ENCODE measurements at places on chromosomes 5 and 9. TPM values are rescaled to one million over a fixed set of nuclear protein-coding genes. Genes with fewer than 3 reads are reported as not detected.

- H3K27ac ChIP-seq, result no peak overlapping the region
- peak; percentile 33 for DNase-seq
- peaks cover 11% of the 10 kb centered on the region for H3K27me3 ChIP-seq
- no peaks in the 10 kb centered on the region for H3K36me3 ChIP-seq
These were observed 37.0 kb downstream of the MAMDC2 start for GRCh38 chr9:70080481-70081119.

The DPYSL3 gene
- polyA plus RNA-seq, result 80.3 TPM

GRCh38 chr9:77598524-77598923, 49.6 kb downstream of the GNA14 start:
- peaks cover 45% of the 10 kb centered on the region for H3K4me1 ChIP-seq
- no peaks in the 10 kb centered on the region for H3K36me3 ChIP-seq
- no peak overlapping the region for H3K27ac ChIP-seq
- no peak overlapping the region for H3K4me3 ChIP-seq

The LCN6 gene
- 0.17 TPM for polyA plus RNA-seq

The NSD1 gene
- polyA plus RNA-seq, result 12.4 TPM

The FBXL7 gene
- 23.5 TPM for polyA plus RNA-seq

- H3K4me3 ChIP-seq, result no peak overlapping the region
- no peaks in the 10 kb centered on the region for H3K4me1 ChIP-seq
- H3K27me3 ChIP-seq, result no peaks in the 10 kb centered on the region
- DNase-seq, result no peak
These were observed 325.7 kb upstream of the WWC1 start for GRCh38 chr5:167965710-167966109.

GRCh38 chr9:135249711-135250110, 162.2 kb downstream of the OLFM1 start:
- H3K27me3 ChIP-seq, result no peaks in the 10 kb centered on the region
- H3K27ac ChIP-seq, result no peak overlapping the region
- no peak overlapping the region for H3K4me3 ChIP-seq
- no peak for DNase-seq

DNA sequence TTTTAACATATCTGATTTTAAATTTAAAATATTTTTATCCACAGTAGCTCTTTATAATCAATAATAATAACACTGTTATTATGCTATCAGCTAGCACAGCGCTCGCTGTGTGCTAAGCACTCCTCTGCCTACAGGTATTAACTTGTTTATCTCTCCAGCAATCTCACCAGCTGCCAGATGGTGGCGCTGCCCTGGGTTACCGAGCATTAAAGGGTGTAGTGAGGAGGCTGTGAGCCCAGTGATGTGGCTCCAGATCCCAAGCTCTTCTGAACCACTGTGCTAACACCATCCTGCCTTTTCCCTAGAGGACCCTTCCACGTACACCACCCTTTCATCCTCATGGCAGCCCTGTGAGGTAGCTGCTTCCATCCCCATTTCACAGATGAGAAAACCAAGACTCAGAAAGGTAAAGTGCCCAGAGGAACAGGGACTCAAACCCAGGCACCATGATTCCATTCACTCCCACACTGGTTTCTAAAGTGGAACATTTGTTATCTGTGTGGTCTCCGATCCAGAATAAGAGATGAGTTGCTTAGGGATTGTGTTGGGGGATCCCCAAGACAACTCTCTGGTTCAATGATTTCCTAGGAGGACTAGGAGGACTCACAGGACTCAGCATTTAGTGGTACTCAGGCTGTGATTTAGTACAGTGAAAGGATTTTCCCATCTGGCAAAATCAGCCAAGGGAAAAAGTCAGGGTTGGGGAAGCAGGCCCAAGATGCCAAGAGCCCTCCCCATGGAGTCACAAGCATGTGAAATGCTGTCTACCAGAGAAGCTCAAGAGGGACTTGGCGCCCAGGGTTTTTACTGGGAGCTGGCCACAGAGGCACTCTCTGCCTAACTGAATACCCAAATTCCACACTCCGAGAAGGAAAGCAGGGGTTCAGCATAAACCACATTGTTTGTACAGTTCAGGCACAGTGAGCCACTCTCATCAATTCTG, 7.0 kb downstream of the IGFBPL1 start:
- no peaks in the 10 kb centered on the region for H3K36me3 ChIP-seq
- no peak overlapping the region for H3K27ac ChIP-seq
- no peak overlapping the region for H3K4me3 ChIP-seq
- DNase-seq, result peak; percentile 17
- no peaks in the 10 kb centered on the region for H3K4me1 ChIP-seq

GRCh38 chr5:122701640-122702523, 73.0 kb upstream of the SNX2 start:
- DNase-seq, result no peak
- no peak overlapping the region for H3K4me3 ChIP-seq
- H3K36me3 ChIP-seq, result no peaks in the 10 kb centered on the region
- H3K4me1 ChIP-seq, result no peaks in the 10 kb centered on the region
- no peaks in the 10 kb centered on the region for H3K27me3 ChIP-seq
- no peak overlapping the region for H3K27ac ChIP-seq

GRCh38 chr5:146052780-146053179, 52.6 kb downstream of the PLAC8L1 start:
- H3K4me1 ChIP-seq, result no peaks in the 10 kb centered on the region
- H3K36me3 ChIP-seq, result no peaks in the 10 kb centered on the region
- no peak overlapping the region for H3K27ac ChIP-seq
- DNase-seq, result no peak
- peaks cover 8% of the 10 kb centered on the region for H3K27me3 ChIP-seq

DNA sequence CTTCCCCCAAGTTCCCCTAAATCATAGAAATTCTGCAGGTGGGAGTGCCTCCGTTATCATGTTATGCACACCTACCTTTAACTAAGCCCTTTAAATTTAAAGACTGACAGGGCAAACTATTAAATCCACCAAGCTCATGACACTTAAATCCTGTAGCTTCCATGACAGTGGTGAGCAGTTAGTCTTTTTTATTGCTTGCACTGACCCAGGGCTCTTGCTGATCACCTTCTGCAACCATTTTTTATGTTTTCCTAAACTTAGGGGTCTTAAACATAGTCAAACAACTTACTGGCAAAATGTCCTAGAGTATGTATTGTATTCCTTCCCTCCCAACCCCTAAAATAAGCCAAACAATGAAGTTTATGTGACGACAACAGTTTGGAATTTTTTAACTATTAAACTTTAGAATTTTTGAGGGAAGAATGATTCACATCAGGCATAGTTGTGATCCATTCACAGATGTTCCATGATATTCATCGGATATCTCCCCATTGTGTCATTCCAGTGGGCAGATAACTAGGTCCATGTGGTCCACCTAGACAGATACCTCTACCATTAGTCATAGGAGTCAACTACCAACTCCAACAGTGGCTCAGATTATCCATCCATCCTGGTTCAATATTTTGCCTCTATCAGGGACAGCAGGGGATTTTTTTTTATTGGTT, 283.1 kb downstream of the ADAMTS6 start:
- H3K4me3 ChIP-seq, result no peak overlapping the region
- H3K27ac ChIP-seq, result peak overlapping the region; percentile 92
- H3K27me3 ChIP-seq, result no peaks in the 10 kb centered on the region
- peaks cover 17% of the 10 kb centered on the region for H3K36me3 ChIP-seq
- H3K4me1 ChIP-seq, result peaks cover 40% of the 10 kb centered on the region

- no peaks in the 10 kb centered on the region for H3K4me1 ChIP-seq
- H3K27me3 ChIP-seq, result no peaks in the 10 kb centered on the region
- no peak for DNase-seq
- no peak overlapping the region for H3K4me3 ChIP-seq
- H3K27ac ChIP-seq, result no peak overlapping the region
These were observed 84.9 kb downstream of the VAV2 start for GRCh38 chr9:133906932-133907910.

The EFNA5 gene
- 9.9 TPM for polyA plus RNA-seq

GRCh38 chr5:37803487-37803886, 36.4 kb downstream of the GDNF start:
- no peaks in the 10 kb centered on the region for H3K4me1 ChIP-seq
- no peak overlapping the region for H3K4me3 ChIP-seq
- H3K27ac ChIP-seq, result no peak overlapping the region
- no peak for DNase-seq
- peaks cover 6% of the 10 kb centered on the region for H3K27me3 ChIP-seq
- no peaks in the 10 kb centered on the region for H3K36me3 ChIP-seq

- H3K27me3 ChIP-seq, result no peaks in the 10 kb centered on the region
- H3K27ac ChIP-seq, result no peak overlapping the region
- DNase-seq, result no peak
- H3K4me3 ChIP-seq, result no peak overlapping the region
These were observed 109.5 kb upstream of the SLC28A3 start for GRCh38 chr9:84450029-84450428.

DNA sequence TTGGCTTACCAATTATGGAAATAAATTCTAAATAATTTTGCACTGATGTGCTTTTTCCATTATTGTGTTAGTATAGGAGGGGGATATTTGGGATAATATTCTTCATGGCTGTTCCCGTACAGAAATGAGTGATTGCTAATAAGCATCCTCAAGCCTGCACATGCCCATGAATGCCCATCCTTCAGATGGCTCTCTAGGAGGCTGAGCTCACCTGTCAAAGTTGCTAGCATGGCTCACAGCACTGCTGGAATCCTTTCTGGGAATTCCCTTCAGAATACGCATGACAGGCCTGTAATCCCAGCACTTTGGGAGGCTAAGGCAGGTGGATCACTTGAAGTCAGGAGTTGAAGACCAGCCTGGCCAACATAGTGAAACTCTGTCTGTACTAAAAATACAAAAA, 124.1 kb downstream of the NXNL2 start:
- H3K27ac ChIP-seq, result no peak overlapping the region
- no peaks in the 10 kb centered on the region for H3K4me1 ChIP-seq
- H3K27me3 ChIP-seq, result no peaks in the 10 kb centered on the region
- no peaks in the 10 kb centered on the region for H3K36me3 ChIP-seq

The SARDH gene
- 0.16 TPM for polyA plus RNA-seq

DNA sequence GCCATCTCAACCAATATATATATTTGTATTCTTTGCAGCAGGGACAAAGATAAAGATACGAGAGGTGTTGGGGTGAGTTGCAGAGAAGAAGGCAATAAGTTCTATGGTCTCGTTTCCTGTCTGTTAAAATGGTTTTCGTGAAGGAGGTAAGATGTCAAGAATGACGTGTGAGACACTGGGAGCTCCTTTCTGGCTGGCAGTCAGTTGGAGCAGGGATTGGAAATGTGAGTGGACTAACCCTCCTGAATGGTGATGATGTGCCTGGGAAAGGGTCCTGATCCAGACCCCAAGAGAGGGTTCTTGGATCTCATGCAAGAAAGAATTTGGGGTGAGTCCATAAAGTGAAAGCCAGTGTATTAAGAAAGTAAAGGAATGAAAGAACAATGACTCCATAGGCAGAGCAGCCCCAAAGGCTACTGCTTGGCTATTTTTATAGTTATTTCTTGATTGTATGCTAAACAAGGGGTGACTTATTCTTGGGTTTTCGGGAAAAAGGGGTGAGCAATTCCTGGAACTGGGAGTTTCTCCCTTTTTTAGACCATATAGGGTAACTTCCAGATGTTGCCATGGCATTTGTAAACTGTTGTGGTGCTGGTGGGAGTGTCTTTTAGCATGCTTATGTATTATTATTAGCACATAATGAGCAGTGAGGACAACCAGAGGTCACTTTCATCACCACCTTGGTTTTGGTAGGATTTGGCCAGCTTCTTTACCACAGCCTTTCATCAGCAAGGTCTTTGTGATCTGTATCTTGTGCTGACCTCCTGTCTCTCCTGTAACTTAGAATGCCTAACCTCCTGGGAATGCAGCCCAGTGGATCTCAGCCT, 53.7 kb downstream of the SPATA31C2 start:
- no peak overlapping the region for H3K27ac ChIP-seq
- DNase-seq, result no peak
- no peaks in the 10 kb centered on the region for H3K36me3 ChIP-seq
- no peaks in the 10 kb centered on the region for H3K4me1 ChIP-seq

- H3K27me3 ChIP-seq, result no peaks in the 10 kb centered on the region
- H3K36me3 ChIP-seq, result no peaks in the 10 kb centered on the region
- peaks cover 8% of the 10 kb centered on the region for H3K4me1 ChIP-seq
- DNase-seq, result peak; percentile 21
- no peak overlapping the region for H3K4me3 ChIP-seq
These were observed 51.5 kb downstream of the SHOC1 start for GRCh38 chr9:111743275-111743674.

- DNase-seq, result no peak
- H3K27me3 ChIP-seq, result peaks cover 8% of the 10 kb centered on the region
- no peaks in the 10 kb centered on the region for H3K36me3 ChIP-seq
These were observed 84.6 kb upstream of the DNAH5 start for GRCh38 chr5:14028938-14029584.

GRCh38 chr9:23342291-23342690, 483.7 kb downstream of the ELAVL2 start:
- no peaks in the 10 kb centered on the region for H3K36me3 ChIP-seq
- H3K4me3 ChIP-seq, result no peak overlapping the region
- H3K27me3 ChIP-seq, result no peaks in the 10 kb centered on the region
- peaks cover 17% of the 10 kb centered on the region for H3K4me1 ChIP-seq
- H3K27ac ChIP-seq, result peak overlapping the region; percentile 8

GRCh38 chr9:10026443-10026984, 586.3 kb downstream of the PTPRD start:
- no peak overlapping the region for H3K4me3 ChIP-seq
- H3K36me3 ChIP-seq, result no peaks in the 10 kb centered on the region
- no peaks in the 10 kb centered on the region for H3K4me1 ChIP-seq
- DNase-seq, result no peak
- no peaks in the 10 kb centered on the region for H3K27me3 ChIP-seq

The PCDHA10 gene
- polyA plus RNA-seq, result 0.11 TPM

- no peaks in the 10 kb centered on the region for H3K27me3 ChIP-seq
- no peak for DNase-seq
- no peak overlapping the region for H3K4me3 ChIP-seq
- H3K4me1 ChIP-seq, result no peaks in the 10 kb centered on the region
These were observed 20.5 kb downstream of the ZNF131 start for GRCh38 chr5:43141211-43141610.

DNA sequence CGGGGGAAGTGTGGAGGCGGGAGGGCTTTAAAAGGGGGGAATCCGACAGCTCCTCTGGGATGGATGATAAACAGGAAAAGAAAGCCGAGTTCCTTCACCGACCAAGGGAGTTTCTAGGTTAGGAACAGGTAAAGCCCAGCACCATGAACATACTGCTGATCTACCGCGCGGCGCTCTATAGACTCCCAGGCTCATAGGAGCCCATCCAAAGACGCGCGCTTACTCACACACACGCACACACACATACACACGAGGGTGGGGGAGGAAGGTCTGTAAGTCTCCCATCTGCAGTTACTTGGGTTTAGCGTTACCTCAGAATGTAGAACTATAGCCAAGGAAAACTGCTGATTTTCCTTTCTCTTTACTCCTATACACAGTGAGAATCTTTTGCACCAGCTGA, 2.6 kb upstream of the GABRB2 start:
- H3K4me1 ChIP-seq, result no peaks in the 10 kb centered on the region
- H3K4me3 ChIP-seq, result no peak overlapping the region
- no peak for DNase-seq
- H3K27ac ChIP-seq, result no peak overlapping the region
- no peaks in the 10 kb centered on the region for H3K36me3 ChIP-seq

The STK10 gene
- polyA plus RNA-seq, result 16.9 TPM

Measured in endothelial cell of umbilical vein (primary cell).